Astrocyte of the hippocampus (primary cell): ENCODE measurements at places on chromosomes 1 and 21.
A peak's percentile ranks its signal among the peaks of the same experiment; 100 is the strongest.

DNA sequence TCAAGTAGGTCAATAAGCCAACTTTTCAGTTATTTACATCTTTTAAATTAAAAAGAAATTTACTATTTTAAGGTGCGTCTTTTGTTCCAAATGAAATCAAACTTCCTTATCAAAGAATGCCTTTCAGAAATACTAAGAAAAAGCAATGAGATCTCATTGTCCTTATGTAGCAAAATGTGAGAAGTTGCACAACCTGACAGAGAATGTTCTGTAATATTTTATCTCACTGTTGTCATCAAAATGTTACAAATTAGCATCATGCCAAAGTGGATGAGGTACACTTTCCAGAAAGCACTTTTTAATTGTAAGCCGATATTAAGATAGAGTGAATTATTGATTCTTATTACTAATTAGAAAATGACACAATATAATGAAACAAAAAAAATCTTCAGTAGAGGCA lies 50.4 kb downstream of the KCNT2 start:
- DNase-seq = no peak

- no peak for DNase-seq
Measured at GRCh38 chr21:31501926-31502325, 157.6 kb upstream of the SOD1 start.

DNA sequence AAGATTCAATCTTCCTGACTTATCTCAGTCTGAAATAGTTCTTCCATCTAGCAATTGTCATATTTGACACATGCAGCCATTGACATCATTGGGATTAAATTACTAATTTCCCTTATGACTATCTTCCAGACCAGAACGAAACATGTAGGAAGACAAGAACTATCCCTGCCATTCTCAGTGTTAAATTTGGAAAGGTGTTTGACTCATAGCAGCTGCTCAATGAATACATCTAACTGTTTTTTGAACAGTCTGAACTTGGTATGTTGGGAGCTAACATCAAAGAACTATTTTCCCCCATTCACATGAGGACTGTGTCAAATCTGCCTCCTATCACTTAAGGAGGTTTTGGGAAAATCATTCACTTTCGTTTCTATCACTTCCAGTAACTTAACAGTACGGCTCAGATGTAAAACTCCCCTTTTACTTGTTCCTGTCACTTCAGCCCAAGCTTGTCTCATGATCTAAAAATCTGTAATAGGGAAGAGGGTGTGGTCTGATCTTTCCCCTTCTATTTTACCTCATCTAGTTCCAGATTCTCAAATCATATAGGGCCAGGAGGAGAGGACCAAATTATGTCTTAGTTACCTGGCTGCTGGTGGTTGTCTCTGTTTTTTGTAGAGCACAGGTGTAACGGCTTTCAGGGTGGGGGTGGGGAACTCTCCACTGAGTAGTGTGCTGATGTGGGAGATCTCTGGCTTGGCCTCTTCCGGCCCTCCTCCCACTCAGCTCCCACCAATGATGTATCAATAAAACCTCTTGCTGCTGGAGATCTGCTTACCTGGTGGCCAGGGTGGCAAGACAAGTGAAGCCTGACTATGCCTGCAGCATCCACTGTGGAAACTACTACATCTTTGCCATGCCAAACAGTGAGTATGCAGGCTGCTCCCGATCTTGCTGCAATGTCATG lies 26.2 kb upstream of the SLAMF1 start:
- no peak for DNase-seq

GRCh38 chr1:23619299-23620188 lies 60.2 kb upstream of the ID3 start:
- DNase-seq = peak; percentile 21

DNA sequence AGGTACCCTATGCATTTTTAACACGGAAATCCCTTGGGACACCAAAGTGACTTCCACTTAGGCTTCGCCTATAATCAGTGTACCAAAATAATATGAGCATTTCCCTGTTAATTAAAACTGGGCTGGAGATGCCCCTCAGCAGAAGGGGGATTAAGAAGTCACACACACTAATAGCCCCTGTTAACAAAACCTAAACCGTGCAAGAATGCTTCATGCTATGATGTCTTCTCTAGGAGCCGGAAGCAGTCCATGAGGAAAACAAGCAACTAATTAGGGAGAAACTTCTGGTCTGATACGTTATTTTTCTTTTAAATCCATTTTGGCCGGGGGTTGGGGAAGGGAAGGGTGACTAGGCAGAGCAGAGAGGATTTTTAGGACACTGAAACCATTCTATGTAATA lies 123.4 kb downstream of the ESRRG start:
- no peak for DNase-seq

DNA sequence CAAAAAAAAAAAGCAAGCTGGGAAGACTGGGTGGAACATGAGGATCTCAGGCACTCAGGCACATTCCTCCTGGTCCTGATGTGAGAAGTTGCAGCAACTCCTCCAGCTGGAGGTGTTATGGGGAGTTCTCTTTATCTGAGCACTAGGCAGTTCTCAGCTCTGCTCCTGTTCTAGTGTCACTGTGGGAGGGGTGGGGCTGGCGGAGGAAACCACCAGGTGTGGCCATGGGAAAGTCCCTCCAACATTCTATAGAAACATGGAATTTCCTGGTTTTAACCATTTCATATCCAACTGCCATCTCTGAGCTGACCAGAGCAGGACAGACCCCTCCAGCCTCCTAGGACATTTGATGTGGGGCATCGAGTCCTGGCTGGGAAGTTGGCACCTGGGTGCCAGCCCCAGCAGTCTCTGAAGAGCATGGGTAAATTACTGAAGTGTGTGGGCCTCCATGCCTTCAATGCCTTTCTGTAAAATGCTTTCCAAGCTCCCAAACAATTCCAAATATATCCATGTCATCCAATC lies 804 bp upstream of the IKBKE start:
- DNase-seq = no peak

DNA sequence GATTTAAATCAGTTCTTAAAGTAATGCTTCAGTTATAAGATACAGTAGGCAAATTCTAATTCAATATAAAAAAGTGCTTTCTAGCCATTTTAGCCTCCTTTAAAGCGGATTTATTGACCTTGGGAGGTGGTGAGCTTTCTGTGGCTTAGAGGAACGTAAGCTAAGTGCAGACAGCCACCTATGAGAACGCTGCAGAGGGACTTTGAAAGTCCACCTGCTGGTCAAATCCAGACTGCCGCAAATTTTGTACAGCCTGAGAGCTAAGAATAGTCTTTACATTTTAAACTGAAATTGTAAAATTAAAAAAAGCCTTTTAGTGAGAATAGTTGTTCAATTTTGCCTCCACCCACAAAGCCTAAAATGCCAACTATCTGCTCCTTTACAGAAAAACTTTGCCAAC lies 67.0 kb upstream of the SSX2IP start:
- DNase-seq = no peak

GRCh38 chr1:9687120-9687873 lies 35.8 kb downstream of the PIK3CD start:
- DNase-seq = peak; percentile 90

GRCh38 chr1:62637392-62638105 lies 40.2 kb downstream of the ANGPTL3 start:
- DNase-seq = no peak

GRCh38 chr1:112417271-112417670 lies 21.3 kb downstream of the CTTNBP2NL start:
- DNase-seq = no peak

DNA sequence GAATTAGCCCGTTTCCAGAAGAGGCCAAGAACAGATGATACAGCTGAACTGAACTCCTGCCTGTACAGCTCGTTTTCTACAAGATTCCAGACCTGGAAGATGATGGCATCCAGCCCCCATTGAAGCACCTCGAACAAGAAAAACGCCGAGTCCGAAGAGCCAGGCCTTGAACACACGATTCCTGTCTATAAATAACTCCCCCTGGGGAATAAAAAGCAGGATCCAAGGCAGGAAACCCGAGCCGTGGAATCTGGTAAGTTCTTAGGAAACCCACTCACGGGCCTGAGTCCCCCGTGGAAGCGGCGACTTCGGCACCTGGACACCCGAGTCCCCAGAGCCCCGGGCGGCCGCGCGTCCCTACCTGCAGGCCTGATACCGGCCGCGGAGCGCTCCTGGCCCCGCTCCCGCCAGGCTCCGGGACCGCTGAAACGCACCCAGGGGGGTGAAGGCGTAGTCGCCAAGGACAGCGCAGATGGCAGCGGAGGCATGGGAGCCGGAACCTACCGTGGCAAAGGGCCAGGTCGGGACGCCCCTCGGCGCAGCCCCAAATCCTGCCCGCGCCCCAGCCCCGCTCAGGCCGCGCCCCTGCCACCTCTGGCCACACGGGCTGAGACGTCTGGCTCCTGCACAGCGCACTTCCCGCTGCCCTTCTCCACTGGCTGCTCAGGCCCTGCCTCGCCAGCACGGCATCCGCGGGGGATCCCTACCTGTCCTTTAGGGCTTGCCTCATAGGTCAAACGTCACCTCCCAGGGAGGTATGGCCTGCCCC lies 14.0 kb upstream of the HLCS start:
- DNase-seq = peak; percentile 44

DNA sequence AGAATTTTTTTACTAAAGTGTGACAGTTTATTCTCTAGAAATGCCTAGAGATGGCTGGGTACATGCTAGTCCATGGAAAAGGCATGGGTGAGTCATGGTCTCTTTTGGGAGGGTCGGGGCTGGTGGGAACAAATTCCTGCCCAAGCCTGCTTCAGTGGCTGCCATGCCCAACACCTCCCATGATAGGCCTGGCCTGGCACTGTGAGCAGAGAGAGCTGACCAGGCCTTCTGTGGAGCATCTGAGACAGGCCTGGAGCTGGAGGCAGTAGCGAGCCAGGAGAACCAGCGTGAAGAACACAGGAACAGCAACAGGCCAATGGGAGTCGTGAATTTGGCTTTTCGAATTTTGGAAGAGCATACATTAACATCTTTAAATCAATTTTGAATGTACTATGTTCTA lies 209.2 kb downstream of the SDCCAG8 start:
- no peak for DNase-seq

GRCh38 chr1:28236656-28237322 lies 865 bp downstream of the ATP5IF1 start:
- peak; percentile 15 for DNase-seq

DNA sequence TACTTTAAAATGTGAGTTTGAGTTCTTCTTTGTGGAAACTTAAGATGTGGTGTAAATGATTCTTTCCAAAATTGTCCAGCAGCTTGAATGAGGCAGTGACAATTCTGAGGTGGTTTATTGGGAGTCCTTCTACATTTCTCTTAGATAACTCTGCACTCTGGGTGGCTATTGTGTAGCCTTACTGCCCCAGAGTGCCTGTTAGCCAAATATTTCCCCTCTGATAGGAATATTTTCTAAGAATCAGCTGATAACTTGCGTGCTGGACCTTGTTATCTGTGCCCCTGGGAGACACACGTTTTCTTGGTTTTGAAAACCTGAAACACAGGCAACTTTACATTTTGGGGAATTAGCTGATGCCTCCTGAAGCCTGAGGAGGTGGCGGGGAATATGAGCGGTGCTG lies 91.6 kb downstream of the CD247 start:
- no peak for DNase-seq

- DNase-seq = peak; percentile 71
Measured at GRCh38 chr1:113677250-113678158, 81.8 kb downstream of the PHTF1 start.

DNA sequence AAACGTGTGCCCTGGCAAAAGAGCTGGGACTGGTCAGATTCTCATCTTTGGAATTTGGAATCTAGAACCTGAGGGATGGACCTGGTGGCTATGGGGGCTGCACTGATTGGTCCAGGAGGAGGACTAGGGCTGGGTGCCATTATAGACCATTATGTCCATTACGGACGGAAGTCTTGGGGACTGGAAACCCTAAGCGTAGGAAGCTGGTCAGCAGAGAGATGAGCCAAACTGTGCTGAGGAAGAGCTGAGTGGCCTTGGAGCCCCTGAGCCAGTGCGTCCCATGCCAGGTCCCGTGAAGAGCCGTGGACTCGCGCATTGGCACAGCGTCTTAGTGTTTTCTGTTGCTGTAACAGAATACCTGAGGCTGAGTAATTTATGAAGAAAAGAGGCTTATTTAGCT lies 10.0 kb downstream of the MRAP start:
- DNase-seq = no peak

- no peak for DNase-seq
Measured at GRCh38 chr1:184167352-184167751, 115.8 kb downstream of the TSEN15 start.
